Brain pericyte (primary cell): ENCODE measurements at places on chromosomes 11 and 22.

- no peak for DNase-seq
These were observed 645 bp downstream of the RTCB start for GRCh38 chr22:32411402-32411801.

DNA sequence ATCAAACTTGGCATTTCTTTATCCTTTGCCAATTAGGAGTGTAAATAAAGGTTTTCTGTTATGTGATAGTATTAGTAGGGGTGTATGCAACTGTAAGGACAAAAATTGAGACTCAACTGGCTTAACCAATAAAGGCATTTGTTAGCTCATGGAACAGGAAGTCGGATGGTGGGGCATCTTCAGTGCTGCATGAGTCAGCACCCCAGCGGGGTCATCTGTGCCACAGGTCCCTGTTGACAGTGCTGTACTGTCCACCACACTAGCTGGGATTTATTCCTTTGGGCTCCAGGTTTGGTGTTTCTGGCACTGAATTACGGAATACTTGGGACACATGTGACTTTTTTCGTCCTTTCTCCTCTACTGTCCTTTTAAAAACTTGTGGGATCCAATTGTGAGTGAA, 86.0 kb downstream of the PPP6R3 start:
- DNase-seq: no peak

DNA sequence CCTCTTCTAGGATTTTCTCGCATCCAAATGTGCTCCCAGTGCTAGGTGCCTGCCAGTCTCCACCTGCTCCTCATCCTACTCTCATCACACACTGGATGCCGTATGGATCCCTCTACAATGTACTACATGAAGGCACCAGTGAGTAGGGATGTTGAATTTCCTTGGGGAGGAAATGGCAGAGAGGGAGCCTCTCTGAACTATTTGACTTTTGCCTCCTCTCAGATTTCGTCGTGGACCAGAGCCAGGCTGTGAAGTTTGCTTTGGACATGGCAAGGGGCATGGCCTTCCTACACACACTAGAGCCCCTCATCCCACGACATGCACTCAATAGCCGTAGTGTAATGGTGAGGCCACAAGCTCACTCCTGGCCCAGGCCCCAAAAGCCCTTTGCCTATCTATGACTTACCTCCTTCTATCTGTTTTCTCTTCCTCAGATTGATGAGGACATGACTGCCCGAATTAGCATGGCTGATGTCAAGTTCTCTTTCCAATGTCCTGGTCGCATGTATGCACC, 2.5 kb downstream of the TAF10 start:
- no peak for DNase-seq

- no peak for DNase-seq
These were observed 890.6 kb upstream of the CNTN5 start for GRCh38 chr11:98130117-98130625.

GRCh38 chr11:34565417-34566207, 52.0 kb upstream of the ELF5 start:
- no peak for DNase-seq

DNA sequence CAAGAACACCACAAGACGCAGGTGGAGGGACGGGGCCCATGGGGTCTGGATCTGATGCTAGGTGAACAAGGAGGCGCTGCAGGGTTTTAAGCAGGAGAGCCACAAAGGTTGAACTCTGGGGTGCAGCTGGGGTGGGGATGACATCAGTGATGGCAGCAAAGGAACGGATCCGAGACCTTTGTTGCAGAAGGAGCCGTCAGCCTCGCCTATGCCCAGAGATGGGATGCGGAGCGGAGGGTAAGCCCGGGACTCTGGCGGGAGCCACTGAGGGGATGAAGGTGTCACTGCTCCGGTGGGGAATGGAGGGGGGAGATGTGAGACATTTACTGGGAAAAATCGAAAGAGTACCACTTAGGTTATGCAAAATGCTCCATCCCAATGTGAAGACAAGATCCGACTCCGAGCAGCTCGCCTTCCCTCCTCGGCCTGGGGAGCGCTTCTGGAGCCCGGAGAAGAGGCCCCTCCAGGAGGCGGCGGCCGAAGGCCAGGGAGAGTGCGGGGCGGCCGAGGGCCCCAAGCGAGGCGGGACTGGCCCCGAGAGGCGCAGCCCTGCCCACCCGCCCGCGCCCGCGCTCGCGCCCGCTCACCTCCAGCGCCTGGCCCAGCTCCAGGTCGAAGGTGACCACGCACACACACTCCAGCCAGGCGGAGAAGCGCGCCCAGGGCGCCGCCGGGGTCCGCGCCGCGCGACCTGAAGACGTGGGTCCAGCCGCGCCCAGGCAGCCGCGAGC, 422 bp downstream of the DENND6B start:
- no peak for DNase-seq

- no peak for DNase-seq
These were observed 102.0 kb downstream of the ME3 start for GRCh38 chr11:86570451-86570850.

DNA sequence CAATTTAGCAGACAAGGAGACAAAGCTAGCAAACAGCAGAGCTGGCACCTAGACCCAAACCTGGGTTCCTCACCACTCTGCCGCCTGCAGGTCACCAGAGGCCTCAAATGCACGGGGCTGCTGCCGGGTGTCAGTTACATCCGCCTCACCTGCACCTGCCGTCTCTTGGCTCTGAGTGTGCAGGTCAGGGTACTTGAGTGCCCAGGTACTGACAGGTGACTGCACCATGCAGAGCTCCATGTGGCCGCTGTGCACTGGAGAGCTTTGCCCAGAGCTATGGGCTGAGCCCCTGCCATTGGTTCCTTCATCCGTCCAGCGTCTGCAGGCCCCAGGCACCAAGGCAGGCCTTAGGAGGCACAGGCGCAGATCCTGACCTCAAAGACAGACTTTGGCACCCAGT, 35.0 kb downstream of the PDGFB start:
- DNase-seq: no peak

GRCh38 chr11:16598032-16598431, 140.4 kb upstream of the C11orf58 start:
- no peak for DNase-seq

GRCh38 chr11:112227471-112227870, 1.2 kb downstream of the PTS start:
- no peak for DNase-seq

DNA sequence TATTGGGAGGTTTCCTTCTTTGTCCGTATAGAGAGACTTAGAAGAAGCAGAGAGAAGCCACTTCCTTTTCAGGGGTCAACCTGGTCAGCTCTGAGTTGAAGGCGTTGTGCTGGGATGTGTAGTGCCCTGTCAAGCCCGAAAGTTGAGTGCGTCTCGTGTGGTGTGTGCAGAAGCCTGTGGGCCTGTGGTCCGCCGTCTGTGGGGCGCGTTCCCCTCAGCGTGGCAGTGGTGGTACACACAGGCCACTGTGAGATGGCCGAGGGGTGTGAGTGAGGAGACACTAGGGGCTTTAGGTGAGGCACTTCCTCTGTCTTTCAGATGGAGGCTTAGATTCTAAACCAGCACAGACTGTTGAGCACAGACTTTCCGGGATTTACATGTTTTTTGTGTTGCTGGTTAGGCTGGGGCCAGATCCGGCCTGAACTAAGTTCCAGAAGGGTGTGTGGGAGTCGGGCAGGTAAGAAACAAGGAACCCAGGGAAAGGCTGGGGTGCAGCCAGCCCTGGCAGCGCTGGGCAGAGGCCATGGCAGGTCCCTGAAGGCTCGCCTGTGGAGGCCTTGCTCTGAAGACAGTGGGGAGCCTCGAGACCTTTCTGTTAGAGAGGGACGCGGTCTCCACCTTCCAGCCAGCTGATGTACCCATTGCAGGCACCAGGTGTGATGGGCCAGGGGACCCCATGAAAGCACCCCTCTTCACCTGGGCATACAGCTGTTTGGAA, 194.2 kb downstream of the TBC1D22A start:
- DNase-seq: no peak

DNA sequence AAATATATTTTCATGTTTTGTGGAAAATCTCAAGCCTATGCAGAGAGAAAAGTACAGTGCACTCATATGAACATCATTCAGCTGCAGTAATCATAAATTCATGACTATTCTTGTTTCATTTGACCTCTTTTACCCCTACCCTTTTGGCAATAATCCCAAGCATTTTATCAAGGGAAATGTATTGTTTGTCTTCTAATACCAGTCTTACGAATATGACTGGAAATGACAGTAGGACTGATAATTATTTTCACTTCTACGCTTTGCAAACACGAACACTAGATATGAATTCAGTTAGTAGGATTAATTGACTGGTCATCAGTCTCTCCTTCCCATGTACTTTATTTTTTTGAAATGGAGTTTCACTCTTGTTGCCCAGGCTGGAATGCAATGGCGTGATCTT, 90.3 kb downstream of the MTMR3 start:
- DNase-seq: no peak

GRCh38 chr11:85062659-85063058, 564.5 kb downstream of the DLG2 start:
- no peak for DNase-seq

DNA sequence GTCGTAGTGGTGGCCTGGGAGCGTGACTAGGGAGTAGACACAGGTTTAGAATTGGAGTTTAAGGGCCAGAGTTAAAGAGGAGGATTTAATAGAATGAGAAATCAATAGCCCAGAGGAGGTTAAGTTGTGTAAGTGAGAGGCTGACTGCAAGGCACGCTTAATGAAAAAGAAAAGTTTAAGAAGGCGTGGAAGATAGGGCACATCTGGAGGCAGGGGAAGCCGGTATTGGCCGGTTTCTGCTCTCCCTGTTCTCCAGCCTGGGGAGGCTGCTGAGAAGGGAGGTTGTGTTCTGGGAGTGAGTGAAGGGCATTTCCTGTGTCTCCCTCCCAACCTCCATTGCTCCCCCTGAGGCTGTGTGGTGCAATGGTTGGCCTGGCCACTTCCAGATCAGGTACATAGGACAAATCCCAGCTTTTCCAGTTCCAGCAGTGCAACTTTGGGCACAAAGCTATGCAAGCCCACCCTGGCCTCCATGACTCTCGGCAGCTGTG, 6.3 kb downstream of the GRIK4 start:
- DNase-seq: no peak

DNA sequence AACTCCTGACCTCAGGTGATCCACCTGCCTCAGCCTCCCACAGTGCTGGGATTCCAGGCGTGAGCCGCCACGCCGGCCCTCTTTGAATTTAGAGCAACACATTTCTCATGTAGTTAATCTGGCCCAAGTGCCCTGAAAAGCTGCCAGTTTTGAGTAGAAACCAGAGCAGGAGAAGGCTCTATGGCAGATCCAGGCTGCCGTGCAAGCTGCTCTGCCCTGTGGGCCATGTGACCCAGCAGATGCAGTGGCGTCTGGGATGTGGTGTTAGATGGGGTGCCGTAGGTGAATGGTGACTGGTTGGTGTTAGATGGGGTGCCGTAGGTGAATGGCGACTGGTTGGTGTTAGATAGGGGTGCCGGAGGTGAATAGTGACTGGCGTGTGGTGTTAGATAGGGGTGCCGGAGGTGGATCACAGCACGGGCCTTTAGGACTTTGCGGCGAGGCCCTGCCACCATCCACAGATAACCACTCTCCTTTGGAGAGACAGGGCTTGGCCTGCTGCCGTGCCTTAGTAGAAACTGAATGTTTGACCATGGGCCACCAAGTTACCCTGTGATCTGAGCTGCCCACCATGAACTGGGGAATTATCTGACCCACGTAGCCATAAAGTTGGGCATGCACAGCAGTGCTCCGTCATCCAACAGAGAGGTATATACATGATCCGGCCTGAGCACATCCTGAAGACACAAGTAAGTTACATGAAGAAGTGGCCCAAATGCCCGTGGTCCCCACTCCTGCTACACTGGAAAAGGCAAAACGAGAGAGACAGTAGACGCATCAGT, 32.7 kb downstream of the ASCL2 start:
- no peak for DNase-seq

DNA sequence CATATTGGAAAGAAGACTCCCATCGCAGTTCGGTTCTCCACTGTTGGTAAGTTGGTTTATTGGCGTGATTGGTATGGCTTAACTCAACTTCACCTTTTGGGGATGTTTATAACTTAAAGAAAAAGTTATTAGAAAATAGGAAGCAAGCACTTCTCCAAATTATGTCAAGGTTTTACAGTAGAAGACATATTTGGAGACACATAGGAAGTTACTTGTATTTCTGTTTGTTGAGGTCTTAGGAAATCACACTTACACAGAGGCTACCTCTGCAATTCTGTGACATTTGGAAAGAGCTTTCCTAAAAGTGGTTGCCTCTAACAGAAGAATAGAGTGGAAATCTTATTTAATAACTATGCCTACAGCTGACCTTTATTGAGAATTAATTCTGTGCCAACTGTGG, 12.3 kb downstream of the CAT start:
- DNase-seq: no peak

- DNase-seq: no peak
These were observed 189.2 kb upstream of the API5 start for GRCh38 chr11:43122546-43122945.

- DNase-seq: no peak
These were observed 32.8 kb upstream of the PPARA start for GRCh38 chr22:46117206-46118199.

GRCh38 chr11:70740488-70740851, 342.1 kb downstream of the CTTN start:
- DNase-seq: no peak

- DNase-seq: no peak
These were observed 965 bp downstream of the OR9Q1 start for GRCh38 chr11:58024601-58025091.

DNA sequence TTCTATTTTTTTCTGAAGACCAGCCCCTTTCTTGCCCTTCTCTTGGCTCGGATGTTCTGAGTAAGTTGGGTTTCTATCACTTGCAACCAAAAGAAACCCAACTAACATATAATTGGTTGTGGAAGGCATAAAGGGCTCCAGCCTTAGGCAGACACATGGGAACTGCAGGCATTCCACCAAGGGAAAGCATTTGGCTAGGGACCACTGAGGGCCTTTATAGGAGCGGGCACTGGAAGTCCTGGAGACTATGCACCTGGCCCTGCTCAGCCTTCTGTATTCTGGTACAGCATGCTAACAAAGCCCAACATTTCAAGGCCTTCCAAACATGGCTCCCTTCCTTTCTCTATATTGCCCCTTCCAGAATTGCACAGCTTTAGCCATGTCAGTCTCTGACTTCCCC, 17.6 kb upstream of the LMO1 start:
- no peak for DNase-seq

DNA sequence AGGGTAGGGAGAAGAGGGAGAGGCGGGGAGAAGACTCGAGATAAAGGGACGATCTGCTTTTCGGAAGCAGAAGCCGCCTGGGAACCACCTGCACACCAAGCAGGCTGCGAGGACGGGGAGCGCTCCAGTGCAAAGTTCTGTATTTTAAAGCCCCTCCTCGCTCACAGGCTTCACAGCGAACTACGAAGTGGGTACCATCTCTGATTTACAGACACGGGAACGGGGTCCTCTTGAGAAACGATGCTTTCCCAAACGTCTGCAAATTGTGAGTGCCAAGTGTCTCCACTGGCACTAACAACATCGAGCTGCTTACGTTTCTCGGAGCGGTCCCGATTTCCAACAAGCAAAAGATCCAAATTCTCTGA, 700 bp upstream of the STX3 start:
- DNase-seq: no peak

- no peak for DNase-seq
These were observed 40.0 kb downstream of the TENM4 start for GRCh38 chr11:79400717-79401330.

DNA sequence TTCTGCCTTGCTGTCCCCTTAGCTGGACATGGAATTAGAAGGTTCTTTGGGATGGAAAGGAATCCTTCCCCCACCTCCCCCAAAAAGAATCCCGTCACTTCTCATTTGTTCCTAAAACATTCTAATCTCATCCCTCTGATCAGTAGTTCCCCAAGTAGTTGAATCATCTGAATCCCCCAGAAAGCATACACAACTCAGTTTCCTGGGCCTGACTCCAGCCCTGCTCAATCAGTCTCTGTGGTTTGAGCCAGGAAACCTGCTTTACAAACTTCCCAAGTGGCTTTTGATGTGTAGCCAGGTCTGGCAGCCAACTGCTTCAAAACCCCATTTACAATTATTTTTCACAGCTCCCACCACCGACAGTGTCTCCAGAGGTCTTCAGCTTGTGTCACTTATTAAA, 20.2 kb downstream of the C22orf31 start:
- DNase-seq: no peak
